ENCODE measurements at places on chromosomes 11 and 22.

GRCh38 chr22:19972652-19973550, 31.3 kb upstream of the TXNRD2 start:
- DNase-seq = no peak

- DNase-seq = no peak
These were observed 11.1 kb downstream of the FAM168A start for GRCh38 chr11:73586791-73587190.

DNA sequence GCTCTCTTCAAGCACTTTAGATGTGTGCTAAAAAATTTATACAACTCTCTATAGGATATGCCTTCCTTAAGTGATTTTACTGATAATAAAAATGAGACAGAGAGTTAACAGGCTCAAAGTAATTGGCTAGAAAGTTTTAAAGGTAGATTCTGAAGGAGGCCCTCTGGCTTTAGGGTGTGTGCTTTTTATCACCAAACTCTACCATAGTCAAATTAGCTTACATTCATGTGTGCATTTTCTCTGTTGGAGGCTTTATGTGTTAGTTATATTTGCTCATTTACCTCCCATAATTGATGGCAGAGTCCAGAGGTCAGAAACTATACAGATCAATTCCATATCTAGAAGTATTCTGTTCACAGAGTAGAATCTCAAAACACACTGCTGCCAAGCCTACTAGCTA, 317.5 kb downstream of the JRKL start:
- DNase-seq = no peak

DNA sequence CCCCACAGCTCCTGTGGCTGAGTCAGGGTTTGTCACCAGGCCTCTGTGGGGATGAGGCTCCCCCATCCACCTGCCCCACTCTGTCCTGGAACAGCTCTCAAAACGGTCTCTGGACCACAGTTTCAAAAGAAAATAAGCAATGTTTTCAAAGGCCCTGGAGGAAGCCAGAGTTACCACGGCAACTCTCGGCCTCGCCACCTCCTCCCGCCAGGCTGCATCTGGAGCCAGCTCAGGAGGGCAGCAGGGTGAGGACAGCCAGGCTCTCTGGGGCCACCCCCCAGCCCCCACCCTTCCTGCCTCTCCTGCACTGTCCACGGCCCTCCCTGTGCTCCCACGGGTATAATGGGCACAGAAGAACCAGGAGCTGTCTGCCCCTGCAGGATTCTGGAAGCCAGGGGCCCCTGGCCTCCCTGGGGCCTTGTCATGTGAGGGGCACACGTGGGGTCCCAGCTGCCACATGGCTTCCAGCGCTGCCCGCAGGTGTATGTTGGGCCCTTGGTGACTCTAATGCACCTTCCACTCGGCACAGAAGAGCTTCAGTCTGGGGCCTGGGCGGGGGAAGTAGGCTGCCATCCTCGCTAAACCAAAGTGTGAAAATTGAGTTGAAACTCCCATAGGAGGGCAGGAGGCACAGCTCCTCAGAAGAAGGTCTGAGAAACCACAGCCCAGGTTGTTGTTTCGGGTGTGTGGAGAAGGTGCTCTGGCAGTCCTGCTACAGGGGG, 10.3 kb downstream of the CD81 start:
- no peak for DNase-seq

GRCh38 chr11:83785942-83786341, 499.8 kb upstream of the CCDC90B start:
- DNase-seq = no peak

DNA sequence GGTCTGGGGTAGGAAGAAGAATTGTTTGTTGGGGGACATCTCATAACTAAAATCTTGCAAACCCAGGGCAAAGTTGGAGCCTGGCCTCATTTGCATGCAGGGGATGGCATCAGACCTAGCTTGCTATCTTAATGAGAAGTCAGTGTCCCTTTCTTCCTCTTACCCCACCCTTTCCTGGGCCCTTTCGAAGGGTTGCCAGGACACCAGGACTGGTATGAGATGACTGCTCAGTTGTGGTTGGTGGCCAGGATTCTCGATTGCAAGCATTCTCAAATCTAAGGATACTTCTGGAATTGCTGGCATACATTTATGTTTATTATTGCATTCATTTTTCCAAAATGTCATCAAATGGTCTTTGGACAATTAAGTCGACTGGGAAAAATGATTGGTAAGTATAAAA, 131.0 kb downstream of the SLC1A2 start:
- no peak for DNase-seq

- no peak for DNase-seq
These were observed 227.2 kb upstream of the ARHGAP20 start for GRCh38 chr11:110939471-110939870.
